ENCODE measurements at places on chromosomes 5 and 9.

DNA sequence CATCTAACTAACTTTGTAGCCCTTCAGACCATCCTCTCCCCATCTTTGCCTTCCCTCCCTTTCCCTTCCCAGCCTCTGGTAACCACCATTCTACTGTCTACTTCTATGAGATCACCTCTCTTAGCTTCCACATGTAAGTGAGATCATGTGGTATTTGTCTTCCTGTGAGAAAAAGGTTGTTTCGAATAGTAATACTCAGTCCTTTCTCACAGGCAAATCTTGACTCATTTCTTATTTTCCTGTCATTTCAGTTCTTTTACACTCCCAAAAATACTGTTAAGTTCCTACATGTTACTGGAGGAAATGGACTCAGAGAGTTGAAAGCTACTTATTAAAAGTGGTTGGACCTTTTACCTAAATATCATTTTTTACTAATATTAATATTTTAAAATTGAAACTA is 82.1 kb downstream of the SLF1 start:
- no peak for DNase-seq

GRCh38 chr9:83629433-83630104 is 6.6 kb downstream of the IDNK start:
- DNase-seq, result no peak

GRCh38 chr9:78017190-78017693 is 14.4 kb downstream of the GNAQ start:
- DNase-seq, result no peak

DNA sequence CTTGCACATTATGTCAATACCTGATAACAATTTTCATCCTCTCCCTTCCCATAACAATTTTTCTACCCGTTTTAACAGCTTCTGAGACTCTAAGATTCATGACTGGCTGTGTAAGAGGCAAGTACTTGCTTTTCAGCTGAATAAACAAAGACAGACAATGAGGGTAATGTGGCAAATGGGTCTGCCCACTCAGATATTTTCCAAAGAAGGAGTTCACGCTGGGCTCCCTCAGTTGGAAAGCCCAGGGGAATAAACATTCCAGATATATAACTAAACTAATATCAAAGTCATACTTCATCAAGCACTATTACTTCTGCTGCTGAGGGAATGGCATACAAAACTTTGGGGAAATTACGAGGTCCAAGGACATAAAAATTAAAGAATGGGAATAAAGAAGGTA is 24.4 kb downstream of the MEGF9 start:
- DNase-seq, result no peak

DNA sequence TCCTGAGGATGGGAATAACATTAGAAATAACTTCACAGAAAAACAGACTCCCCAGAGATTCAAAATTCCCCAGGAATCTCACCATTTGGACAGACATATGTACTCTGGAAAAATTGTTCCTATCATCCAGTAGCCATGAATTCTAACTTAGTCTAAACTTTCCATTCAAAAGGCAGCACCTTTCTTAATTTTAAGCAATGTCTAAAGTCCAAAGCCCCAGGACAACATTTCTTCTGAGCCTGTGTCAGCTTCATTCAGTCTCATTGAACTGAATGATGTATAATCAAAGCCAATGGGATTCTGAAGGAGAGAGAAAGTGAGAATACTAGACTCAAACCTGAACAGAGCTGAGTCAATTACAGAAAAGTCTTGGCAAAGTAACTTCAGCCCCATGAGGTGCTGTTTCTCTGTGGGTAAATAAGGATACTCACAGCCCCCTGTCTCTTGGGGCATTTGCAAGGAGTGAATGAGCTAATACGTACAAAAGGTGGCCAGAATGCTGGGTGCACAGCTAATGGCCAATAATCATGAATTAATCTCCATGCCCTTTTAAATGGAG is 140.6 kb downstream of the SEMA5A start:
- DNase-seq, result no peak

DNA sequence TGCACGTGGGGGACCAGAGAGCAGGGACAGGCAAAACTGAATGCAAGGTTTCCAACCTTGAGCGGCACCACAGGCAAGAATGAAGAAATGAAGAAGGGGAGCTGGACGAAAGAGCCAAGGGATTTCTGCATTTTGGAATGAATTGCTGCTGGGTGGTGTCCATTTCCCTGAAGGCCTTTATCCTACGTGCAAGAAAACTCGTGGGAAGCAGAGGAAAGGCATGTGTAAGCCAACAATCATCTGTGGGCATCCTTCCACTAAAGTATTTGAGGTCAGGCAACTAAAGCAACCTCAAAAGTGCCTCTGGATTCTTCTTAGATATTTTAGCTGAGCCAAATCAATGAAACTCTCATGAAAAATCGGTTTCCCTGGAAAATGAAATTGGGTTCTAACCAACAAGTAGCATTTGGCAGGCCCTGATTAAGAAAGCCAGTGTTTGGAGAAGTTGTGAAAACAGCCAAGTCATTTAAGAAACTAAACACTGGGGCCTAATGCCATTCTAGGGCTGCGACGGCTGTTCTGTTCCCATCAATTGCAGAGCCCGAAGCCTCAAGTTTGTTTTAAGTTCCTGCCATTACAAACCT is 4.7 kb upstream of the TGFBI start:
- no peak for DNase-seq

DNA sequence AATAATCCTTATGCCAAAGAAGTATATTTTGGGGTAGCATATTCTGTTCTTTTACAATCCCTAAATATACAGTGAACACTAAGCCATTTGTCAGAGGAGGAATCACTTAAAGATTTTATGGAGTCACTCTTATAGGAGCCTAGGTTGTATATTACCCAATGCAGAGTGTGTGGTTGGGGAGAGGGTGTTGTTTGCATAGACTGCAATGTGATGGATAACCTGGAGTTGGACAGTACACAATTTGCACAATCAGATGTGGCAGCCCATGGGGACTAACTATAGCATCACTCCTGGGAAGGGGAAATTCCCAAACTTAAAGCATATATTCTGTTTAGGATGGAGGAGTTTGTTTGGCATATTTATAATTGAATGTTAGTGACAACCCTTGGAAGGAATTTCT is 9.6 kb upstream of the NDFIP1 start:
- no peak for DNase-seq

GRCh38 chr5:34854459-34855174 is 15.7 kb downstream of the TTC23L start:
- DNase-seq, result no peak

DNA sequence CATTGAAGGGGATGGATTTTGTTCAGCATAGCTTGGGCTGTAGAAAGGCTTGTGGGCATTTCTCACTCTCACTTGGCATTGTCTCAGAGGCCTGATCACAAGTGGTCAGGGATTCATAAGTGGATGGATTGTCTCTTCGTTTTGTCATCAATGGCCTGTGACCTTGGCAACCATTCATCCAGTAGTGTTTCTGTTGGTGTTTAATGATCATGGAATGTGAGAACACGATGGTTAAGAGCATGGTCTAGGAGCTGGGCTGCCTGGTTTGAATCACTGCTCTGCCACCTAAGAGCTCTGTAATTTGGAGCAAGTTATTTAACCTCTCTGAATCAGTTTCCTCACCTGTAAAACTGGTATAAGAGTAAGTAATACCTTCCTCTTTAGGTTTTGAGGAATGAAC is 430.1 kb upstream of the MEF2C start:
- DNase-seq, result no peak

DNA sequence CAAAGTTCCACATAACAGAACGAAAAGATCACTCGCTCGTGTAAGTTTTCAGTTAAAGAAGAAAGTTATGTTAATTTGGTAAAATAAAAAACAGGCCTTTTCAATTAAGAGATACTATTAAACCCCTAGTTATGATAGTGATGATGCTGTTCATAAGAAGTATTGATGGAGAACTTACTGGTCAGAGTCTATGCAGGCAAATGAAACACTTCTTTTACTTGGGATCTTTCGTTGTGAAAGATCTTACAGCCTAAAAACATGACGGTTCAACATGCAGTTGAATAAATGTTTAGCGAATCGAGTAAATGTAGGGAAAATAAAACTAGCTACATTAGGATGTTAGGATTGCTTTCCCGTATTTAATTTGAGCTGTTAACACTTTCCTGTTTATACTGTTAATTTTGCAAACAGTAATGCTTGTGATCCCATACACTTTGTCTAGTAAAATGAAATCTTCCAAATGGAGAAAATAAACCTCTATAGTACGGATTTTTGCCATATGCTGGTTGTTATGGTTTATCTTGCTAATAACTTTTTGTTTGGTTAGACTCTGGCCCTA is 2.0 kb downstream of the RHOBTB3 start:
- no peak for DNase-seq

- DNase-seq, result no peak
Measured at GRCh38 chr5:108090946-108091345, 291.0 kb downstream of the FBXL17 start.

DNA sequence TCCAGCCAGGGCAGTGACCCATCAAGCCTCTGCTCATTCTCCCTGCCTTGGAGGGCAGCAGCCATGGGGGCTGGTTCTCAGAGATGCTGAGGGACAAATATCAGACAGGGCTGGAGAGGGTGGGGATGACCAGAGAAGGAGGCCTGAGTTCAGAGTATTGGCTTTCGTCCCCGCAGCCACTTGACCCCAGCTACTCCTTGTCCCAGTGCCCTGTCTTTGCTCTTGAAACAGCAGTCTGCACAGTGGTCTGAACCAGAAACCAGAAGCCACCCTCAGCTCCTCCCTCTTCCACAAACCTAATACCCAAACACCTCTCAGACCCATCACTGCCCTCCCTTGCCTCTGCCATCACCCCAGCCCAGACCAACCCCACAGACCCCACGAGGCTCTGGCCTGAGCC is 36.3 kb upstream of the SMIM23 start:
- DNase-seq, result no peak

GRCh38 chr5:76808141-76808691 is 10.6 kb upstream of the F2RL1 start:
- no peak for DNase-seq

GRCh38 chr5:62708481-62709325 is 130.1 kb downstream of the LRRC70 start:
- no peak for DNase-seq

DNA sequence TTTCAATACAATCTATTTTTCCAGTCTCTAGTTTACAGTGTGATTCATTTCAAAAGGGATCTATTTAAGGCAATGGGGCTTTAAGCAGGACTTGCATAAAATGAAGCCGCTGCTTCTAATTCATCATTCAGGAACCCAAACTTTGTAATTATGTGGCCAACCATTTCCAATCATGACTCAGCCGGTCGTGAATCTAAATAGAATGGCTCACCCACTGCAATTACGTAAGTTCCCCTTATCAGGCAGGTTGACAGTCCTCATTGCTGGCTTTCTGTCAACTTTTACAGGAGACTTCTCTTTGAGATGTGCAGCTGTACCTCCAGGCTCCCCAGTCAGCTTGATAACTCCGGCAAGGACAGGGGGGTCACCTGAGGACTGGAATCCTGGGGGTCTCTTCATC is 152.8 kb upstream of the DAP start:
- no peak for DNase-seq

- DNase-seq, result peak; percentile 22
Measured at GRCh38 chr5:142324136-142324870, 518 bp downstream of the SPRY4 start.

- no peak for DNase-seq
Measured at GRCh38 chr5:145587710-145588109, 247.4 kb downstream of the PRELID2 start.

DNA sequence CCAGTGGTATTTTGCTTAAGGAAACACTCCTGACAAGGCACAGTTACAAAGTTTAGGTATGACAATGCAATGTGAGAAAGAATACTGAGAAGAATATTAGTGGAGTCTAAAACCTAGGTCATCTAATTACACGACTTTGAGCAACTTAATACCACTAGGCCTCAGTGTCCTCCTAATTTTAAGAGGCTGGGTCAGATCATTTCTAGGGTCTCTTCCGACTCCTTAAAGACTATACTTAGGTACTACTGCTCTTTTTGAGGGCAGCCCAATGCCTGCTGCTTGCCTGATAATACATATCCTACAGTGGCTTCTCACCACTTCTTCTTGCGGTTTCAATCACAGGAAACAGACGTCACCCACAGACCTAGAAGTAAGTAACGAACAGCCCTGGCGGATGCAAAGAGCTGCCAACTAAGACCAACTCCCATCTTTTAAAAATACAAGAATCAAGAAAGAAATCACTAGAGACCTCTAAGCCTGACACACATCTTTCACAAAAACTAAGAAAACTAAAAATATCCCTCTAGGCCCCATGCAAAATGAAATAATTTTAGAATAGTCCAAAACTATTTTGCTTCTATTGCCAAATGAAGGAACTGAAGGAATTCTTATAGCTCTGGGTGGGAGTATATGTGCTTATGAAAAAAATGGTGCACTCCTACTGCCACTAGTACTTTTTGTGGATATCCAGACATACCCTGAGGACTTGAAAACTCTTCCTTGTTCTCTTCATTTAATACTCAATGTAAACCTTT is 13.1 kb downstream of the DIAPH1 start:
- peak; percentile 48 for DNase-seq

- DNase-seq, result no peak
Measured at GRCh38 chr9:69923972-69924371, 103.4 kb downstream of the CFAP95 start.

DNA sequence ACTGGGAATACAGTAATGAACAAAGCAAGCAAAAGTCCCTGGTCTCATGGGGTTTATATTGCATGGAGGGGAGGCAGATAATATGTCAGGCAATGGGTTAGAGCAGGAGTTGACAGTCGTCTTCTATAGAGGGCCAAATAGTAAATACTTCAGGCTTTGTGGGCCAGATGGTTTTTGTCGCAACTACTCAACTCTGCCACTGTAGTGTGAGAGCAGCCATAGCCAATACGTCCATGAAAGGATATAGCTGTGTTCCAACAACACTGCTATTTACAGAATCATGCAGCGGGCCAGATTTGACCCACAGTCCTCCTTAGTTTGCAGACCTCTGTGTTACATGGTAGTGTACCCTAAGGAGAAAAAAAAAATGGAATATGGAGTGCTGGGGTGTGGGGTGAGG is 25.5 kb downstream of the MAST4 start:
- DNase-seq, result no peak

DNA sequence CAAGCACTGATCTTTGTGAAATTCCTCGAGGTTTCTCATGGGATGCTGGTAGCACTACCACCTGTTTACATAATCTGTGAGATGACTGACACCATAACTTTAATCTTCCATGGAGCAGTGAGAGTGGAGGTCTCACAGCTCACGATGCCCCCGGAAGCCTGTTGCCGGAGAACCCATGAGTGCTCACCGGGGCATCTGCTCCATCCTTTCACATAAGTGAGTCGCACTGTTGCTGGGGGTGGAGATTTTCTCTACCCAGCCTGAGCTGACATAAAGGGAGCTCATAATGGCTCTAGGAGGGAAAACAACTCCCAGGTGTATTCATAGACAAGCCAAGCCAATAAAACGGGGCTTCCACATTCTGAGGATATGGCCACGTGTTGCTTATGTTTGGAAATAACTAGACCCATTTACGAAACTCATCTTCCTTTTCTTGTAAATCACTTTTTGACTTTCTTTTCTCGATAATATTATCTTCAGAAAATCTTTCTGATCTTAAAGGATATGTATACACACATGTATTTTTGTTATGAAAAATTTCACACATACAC is 11.2 kb upstream of the GFPT2 start:
- no peak for DNase-seq

GRCh38 chr9:70971723-70972122 is 149.7 kb downstream of the TRPM3 start:
- DNase-seq, result no peak

GRCh38 chr9:96581786-96582185 is 37.9 kb downstream of the CDC14B start:
- DNase-seq, result no peak
